ENCODE measurements at places on chromosomes 3 and 15. TPM values are rescaled to one million over a fixed set of nuclear protein-coding genes. Genes with fewer than 3 reads are reported as not detected.

The TMEM266 gene
- total RNA-seq: not detected

- H3K27ac ChIP-seq: no peak overlapping the region
- DNase-seq: no peak
- H3K4me3 ChIP-seq: peak overlapping the region; percentile 74
- H3K27me3 ChIP-seq: no peaks in the 10 kb centered on the region
- H3K4me1 ChIP-seq: peaks cover 16% of the 10 kb centered on the region
Observed at GRCh38 chr3:51966016-51966415, 1.2 kb downstream of the PCBP4 start.

DNA sequence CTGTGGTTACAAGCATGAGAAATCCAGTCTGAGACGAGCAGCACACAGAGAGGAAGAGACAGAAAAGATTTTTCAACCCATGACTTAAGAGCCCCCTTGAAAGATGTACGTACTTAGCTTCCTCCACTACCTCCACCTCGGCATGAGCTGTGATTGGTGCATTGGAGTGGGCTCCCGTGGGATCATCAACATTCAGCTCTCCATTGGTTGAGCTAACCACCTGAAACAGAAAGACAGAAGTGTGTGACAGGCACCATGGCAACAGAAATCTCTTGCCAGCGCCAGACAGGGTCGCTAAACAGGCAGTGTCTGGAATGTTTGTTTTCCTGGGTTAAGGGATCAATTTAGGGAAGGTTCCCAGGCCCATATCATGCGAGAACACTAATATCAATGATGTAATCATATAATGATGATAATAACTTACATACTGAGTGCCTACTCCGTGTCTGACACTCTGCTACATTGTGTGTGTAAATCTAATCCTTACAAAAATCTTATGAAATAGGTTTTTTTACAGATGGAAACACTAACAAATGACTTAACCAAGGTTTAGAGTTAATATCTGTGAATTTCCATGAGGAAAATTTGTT, 17.5 kb upstream of the PPIB start:
- no peak for DNase-seq
- no peaks in the 10 kb centered on the region for H3K27me3 ChIP-seq
- H3K4me1 ChIP-seq: no peaks in the 10 kb centered on the region
- peaks cover 8% of the 10 kb centered on the region for H3K36me3 ChIP-seq

The HYKK gene
- total RNA-seq: 3.4 TPM

DNA sequence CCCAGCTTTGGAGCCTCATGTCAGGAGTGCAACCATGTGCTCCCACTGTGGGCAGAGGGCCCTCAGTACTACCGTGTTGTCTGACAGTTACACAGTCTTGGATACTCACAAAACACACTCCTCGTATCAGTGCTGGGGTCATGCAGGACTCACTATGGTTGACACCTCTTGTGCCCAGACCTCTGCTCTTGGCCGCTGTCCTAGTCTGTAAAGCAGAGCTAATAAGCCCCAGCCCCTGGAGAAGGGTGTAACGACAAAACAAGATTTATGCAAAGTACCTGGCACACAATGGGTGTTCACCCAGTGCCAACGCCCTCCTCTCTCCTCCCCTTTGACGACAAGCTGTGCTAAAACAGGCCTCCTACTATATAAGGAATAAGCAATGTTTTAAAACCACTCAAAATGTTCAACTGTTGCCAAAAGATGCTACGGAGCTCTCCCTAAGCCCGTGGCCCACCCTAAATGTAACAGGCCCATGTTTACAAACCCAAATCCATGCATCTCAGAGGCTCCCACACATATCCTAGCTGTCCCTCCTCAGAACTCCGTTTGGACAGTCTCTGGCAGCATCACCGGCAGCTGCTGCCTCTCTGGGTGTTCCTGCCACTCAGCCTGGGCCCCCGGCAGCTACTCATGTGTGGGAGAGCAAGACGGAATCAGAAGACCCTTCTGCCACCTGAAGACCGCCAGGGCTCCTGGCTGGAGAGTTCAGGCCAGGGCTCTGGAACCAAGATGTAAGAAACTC, 65.8 kb downstream of the MRPL46 start:
- no peaks in the 10 kb centered on the region for H3K36me3 ChIP-seq
- H3K27me3 ChIP-seq: peaks cover 4% of the 10 kb centered on the region
- H3K4me3 ChIP-seq: no peak overlapping the region
- peaks cover 5% of the 10 kb centered on the region for H3K4me1 ChIP-seq
